ENCODE measurements at places on chromosomes 6 and 20.

DNA sequence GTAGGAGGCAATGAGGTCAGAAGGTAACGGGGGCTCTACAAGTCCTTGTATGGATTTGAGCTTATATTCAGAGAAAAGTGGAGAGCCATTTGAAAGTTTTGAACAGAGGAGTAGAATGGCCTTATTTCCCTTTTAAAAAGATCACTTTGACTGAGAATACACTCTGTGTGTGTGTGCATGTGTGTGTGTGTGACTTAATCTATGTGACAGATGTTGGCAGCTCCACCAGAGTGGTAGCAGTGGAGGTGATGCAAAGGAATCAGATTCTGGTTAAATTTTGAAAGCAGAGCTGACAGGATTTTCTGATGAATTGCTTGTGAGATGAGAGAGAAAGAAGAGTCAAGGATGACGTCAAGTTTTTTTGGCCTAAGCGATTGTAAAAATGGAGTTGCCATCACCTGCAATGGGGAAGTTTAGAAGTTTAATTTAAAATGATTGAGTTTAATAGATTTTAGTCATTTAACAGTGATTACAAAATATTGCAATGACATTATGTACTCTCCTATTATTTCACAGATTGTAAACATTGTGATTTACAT is 172.2 kb upstream of the HEY2 start:
- DNase-seq, result no peak

- DNase-seq, result no peak
Measured at GRCh38 chr6:152012227-152012626, 204.7 kb downstream of the ESR1 start.

DNA sequence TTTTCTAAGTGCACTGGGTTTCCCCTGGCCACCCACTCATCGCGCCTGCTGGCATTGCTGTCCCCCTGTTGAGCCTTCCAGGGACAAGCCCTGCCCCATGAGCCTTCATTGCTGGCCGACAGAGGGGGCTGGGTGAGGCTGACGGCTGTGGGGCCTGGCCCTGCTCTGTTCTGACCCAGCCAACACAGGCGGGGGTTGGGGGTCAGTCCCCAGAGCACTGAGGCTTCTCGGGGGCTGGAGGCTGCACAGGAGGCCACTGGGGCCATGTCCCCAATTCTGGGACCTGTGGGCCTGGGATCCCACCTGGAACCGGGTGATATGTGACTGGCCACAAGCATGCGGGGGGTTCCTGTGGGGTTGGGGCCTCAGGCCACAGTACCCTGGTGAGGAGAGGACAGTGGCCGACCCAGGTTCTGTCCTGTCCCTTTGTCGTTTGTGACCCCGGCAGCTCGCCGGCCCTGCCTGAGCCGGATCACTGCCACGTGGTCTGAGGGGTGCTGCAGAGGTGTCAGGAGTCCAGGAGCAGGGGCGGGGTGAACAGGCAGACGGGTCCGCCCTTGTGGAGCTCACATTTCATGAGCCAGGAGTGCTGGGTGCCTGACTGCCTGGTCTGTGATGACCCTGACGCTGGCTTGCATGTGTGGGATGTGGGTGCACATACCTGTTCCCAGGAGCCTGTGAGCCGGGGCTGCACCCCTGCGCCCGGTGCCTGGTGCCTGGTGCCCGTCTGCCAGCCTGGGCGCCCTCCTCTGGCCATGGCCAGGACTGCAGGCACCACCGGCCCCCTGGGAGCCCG is 2.1 kb upstream of the COL20A1 start:
- DNase-seq, result no peak

- DNase-seq, result no peak
Measured at GRCh38 chr6:113772961-113773360, 84.2 kb upstream of the MARCKS start.

- DNase-seq, result no peak
Measured at GRCh38 chr6:27757307-27757706, 154.9 kb downstream of the OR2B2 start.

- DNase-seq, result no peak
Measured at GRCh38 chr6:116008470-116009243, 52.0 kb downstream of the FRK start.

- DNase-seq, result peak; percentile 25
Measured at GRCh38 chr20:37777012-37777950, 83.5 kb downstream of the CTNNBL1 start.

- DNase-seq, result no peak
Measured at GRCh38 chr6:122066200-122066599, 333.3 kb upstream of the HSF2 start.

Measured in DMS 273 treated with DMSO at 0.1 percent for 48 hours (cell line).